ENCODE measurements at places on chromosomes 6 and 20. TPM values are rescaled to one million over a fixed set of nuclear protein-coding genes. Genes with fewer than 3 reads are reported as not detected.

PPP2R5D gene
- 40.4 TPM for total RNA-seq

PRKN gene
- 3.4 TPM for total RNA-seq

OSBPL2 gene
- total RNA-seq = 23.0 TPM

SYNDIG1 gene
- 0.33 TPM for total RNA-seq

Data from uterine smooth muscle cell (primary cell).